Activated T-helper 17 cell treated with anti-CD3 and anti-CD28 coated beads, Interleukin-2, amount 50 U/mL, for 72 hours (primary cell): ENCODE measurements at places on chromosomes 6 and 20.

DNA sequence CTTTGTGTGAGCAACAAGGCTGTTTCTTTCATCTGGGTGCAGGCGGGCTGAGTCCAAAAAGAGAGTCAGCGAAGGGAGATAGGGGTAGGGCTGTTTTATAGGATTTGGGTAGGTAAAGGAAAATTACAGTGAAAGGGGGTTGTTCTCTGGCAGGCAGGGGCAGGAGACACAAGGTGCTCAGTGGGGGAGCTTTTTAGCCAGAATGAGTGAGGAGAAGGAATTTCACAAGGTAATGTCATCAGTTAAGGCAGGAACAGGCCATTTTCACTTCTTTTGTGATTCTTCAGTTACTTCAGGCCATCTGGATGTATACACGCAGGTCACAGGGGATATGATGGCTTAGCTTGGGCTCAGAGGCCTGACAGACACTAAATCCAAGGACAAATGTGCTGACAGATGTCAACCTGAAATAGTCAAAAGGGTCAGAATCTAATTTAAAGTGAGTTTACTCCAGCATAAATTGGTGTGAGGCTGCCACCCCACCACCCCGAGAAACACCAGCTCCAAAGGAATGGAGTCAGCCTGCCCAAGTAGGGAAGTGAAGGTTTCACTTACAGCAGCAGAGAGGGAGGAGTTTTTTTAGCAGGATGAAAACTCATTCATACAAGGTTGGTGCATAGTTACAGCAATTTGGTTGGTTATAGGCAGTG lies 560.0 kb upstream of the CDH4 start:
- no peak for ATAC-seq

GRCh38 chr20:12371990-12372389 lies 454.3 kb downstream of the BTBD3 start:
- no peak for ATAC-seq

- ATAC-seq: no peak
Measured at GRCh38 chr6:166516251-166516884, 70.1 kb downstream of the RAMACL start.

DNA sequence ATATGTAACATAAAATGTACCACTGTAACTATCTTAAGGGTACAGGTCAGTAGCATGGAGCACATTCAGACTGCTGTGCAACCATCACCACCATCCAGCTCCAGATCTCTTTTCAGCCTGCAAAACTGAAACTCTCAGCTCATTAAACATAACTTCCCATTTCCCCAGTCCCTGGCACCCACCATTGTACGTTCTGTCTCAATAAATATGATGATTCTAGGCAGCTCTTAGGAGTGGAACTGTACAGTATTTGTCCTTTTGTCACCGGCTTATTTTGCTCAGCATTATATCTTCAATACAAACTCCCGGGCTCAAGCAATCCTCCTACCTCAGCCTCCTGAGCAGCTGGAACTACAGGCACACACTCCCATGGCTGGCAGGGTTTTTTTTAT lies 1.5 kb downstream of the ZC3H12D start:
- no peak for ATAC-seq

DNA sequence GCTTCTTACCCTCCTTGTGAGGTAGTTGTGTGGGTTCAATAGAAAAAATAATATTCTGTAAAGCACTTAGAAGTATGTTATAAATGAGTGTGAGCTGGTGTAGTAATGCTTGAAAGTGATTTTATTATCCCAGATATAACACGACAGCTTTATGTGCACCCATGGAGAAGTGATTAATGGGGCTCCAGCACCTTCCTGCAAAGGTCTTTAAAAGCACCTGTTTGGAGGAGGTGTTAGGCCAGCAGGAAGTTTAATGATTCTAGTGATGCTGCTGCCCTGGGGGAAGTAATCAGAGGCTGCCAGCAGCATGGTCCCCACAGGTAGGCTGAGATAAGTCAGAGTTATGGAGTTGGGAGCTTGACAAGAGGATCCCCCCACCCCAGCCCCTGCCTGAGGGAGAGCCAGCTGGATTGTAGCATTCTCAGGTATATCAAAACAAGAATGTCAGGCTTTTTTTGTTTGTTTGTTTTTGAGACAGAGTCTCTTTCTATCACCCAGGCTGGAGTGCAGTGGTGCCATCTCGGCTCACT lies 166.3 kb downstream of the PHACTR1 start:
- ATAC-seq: no peak

GRCh38 chr6:57423468-57423867 lies 106.0 kb downstream of the PRIM2 start:
- ATAC-seq: no peak

- peak; percentile 91 for ATAC-seq
Measured at GRCh38 chr20:35994994-35995453, 26.6 kb downstream of the CNBD2 start.

DNA sequence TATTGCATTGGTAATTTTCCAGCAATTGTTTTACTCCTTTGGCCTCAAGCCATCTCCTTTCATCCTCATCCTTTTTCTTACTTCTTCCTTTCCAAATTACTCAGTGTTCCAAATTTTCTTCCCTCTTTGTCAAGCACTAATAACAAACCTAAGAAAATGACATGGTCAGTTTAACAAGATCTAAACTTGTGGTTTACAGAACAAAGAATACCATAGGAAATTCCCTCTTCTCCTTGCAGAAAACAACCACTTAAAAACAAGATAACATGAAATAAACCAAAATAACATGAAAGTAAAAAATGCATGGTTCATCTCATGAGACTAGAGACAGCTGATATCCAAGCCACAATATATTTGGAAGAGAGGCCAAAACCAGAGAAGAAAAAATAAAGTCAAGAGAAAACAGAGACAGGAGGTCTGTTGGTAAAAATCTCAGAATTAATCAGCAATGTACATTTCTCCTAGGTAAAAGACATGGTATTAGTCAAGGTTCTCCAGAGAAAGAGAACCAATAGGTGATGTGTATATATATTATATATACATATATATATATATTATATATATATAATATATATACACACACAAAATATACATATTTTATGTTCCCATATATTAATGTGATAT lies 51.0 kb upstream of the SENP6 start:
- peak; percentile 52 for ATAC-seq

GRCh38 chr6:34070315-34071135 lies 75.4 kb downstream of the GRM4 start:
- ATAC-seq: peak; percentile 20

- ATAC-seq: no peak
Measured at GRCh38 chr6:160160450-160160849, 38.8 kb downstream of the SLC22A1 start.

GRCh38 chr6:7640607-7641577 lies 50.9 kb downstream of the SNRNP48 start:
- ATAC-seq: no peak

- peak; percentile 70 for ATAC-seq
Measured at GRCh38 chr6:139186242-139186641, 51.4 kb downstream of the HECA start.

DNA sequence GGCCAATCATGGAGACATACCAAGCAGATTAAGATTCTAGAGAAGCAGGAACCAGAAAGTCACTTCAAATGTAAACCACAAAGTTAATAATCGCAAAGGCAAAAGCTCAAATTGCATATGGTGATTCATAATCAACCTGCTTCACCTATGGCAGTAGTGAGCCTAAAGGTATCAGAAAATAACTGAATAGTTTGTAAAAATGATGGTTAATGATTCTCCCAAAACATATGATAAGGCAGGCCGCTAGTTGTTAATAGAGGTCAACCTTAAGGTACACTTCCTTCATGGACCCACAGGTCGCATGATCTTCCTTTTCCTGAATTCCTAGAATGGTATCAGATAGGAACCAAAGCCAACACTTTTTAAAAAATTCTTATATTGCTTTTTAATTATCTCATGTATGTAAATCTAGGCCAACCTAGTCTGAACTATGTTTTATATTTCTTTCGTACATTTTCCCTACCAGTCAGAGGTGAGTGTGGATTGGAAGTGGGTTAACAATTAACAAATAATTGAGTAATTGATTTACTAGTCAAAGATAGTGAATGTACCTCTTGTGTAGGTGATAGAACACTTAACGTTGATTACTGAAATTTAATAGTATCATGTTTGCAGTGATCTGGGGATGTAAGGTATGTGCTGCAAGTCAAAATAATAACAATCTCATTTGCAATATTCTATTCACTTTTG lies 16.4 kb downstream of the TAAR2 start:
- ATAC-seq: no peak
